Upper lobe of right lung (tissue), 1 donor: ENCODE measurements at places on chromosomes 2 and 18. TPM values are rescaled to one million over a fixed set of nuclear protein-coding genes. Genes with fewer than 3 reads are reported as not detected.

TWIST2 gene
- total RNA-seq: 12.2 TPM

DNA sequence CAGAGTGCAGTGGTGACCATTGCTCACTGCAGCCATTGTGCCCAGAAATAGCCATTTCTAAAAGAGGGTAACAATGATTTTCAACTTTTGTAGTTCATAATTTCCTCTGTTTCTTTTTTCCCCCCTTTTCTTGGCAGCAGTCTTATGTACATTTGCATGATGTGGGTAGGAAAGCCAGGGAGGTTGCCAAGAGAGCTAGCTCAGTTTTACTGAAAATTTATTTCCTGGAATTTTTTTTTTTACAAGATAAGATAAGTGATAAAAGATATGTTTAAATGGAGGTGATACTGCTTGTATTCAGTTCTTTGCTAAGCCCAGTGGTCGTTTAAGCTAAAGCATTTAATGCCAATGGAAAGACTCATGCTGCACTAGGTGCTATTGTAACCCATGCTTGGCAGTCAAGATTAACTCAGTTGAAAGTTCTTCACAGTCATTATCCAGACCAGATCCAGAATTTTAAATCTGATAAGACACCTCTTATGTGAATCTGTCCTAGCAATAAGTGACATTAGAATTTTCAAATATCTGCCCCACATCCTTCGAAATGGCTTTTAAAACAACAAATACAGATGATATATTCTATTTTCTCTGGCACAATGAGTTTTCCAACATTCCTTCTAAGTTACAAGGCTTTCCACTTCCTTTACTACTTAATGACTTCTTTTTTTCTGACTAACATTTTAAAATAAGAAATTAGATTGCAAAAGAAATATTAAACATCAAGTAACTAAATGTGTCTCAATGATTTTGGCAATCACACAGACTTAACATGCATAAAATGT lies 4.4 kb upstream of the ATP8B1 start:
- DNase-seq: no peak

GRCh38 chr2:122003196-122003940 lies 247.9 kb downstream of the TSN start:
- DNase-seq: no peak

DNA sequence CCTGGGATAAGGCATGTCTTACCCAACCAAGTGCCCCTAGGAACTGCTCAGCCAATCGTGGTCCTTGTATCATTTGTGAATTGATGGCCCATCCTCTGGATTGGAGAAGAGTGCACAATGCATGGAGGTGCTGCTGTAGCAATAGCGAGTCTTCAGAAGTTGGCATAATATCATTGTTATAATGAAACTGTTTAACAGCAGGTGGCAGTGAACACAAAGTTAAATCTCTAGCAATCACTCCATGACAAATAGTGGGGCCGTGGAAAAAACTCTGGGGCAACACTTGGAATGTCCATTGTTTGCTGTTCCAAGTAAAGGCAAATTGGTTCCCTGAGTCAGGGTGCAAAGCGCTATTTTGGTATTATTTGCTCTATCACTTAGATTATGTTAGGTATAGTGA lies 11.4 kb downstream of the REG1A start:
- DNase-seq: no peak

- no peak for DNase-seq
Observed at GRCh38 chr2:133780099-133780996, 212.1 kb upstream of the NCKAP5 start.
